ENCODE measurements at places on chromosomes 11 and 22. TPM values are rescaled to one million over a fixed set of nuclear protein-coding genes. Genes with fewer than 3 reads are reported as not detected.

- no peak for DNase-seq
Measured at GRCh38 chr11:103942646-103943045, 93.8 kb upstream of the DDI1 start.

- DNase-seq, result peak; percentile 35
Measured at GRCh38 chr11:69013009-69013951, at the start of gene MRGPRF. MRGPRF (minus strand) TSS chr11:69013246; CDS start chr11:69009901, 3,345 bp downstream.

- peak; percentile 8 for DNase-seq
Measured at GRCh38 chr22:34592123-34592740, 473.7 kb upstream of the ISX start.

The TENM4 gene
- 27.8 TPM for total RNA-seq

DNA sequence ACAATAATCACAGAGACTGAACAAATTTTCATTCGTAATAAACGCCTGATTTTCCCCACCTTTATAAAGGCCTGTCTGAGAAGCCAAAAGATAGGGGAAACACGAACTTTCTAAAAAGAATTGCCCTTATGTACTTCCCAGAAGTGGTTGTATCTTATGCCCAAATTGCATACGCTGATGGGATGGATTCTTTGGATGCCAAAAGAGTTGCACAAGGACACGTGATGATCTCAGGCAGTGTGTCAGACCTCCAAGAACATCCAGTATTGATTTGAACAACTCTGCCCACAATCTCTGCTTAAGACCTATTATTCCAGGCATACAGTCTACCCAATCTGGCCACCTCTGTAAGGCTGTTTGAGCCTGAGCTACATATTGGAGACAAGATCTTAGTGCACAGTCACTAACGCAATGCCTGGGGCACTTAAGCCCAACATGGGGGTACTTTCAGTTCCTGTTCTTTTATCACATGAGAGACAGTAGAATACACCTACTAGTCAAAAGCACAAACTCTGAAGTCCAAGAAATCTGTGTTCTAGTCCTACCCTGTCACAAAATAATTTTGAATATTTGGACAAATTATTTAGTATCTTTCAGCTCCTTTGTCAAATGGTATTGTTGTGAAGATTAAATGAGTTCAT lies 38.9 kb downstream of the OR10A6 start:
- DNase-seq, result peak; percentile 49

GRCh38 chr11:24375931-24376330 lies 120.9 kb upstream of the LUZP2 start:
- no peak for DNase-seq

GRCh38 chr22:41288245-41288946 lies 2.4 kb upstream of the RANGAP1 start:
- peak; percentile 68 for DNase-seq

The RAB36 gene
- 2.7 TPM for total RNA-seq

DNA sequence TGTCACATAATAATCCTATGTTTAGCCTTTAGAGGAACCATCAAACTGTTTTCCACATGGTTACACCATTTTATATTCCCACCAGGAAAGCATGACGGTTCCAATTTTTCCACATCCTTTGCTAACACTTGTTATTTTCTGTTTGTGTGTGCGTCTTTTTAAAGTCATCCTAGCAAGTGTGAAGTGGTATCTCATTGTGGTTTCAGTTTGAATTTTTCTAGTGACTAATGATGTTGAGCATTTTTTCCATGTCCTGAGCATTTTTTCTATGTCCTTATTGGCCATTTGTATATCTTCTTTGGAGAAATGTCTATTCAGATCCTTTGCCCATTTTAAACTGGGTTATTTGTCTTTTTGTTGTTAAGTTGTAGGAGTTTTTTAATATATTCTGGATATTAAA lies 53.7 kb upstream of the DEPDC7 start:
- peak; percentile 63 for DNase-seq

DNA sequence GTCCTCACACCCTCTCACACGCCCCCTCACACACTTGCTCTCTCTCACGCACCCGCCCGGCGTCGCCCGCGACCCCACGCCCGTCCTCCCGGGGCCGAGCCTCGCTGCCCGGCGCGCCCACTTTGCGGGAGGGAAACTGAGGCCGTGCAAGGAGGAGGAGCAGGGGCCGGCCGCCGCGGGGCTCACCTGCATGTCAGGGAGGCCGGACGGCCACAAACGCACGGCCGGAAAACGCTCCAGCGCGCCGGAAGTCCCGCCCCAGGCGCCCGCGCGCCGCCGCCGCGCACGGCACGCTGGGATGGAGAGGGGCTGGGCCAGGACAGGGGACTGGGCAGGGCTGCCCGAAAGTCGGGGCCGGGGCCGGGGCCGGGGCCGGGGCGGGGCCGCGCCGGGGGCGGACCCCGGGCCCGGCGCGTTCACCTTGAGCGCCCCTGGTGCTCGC lies at the start of gene CHID1:
CHID1 (minus strand) TSS at position 222 of the 442 bp plus-strand sequence. CDS start 5,994 bp downstream, outside the sequence.
- DNase-seq, result peak; percentile 77

DNA sequence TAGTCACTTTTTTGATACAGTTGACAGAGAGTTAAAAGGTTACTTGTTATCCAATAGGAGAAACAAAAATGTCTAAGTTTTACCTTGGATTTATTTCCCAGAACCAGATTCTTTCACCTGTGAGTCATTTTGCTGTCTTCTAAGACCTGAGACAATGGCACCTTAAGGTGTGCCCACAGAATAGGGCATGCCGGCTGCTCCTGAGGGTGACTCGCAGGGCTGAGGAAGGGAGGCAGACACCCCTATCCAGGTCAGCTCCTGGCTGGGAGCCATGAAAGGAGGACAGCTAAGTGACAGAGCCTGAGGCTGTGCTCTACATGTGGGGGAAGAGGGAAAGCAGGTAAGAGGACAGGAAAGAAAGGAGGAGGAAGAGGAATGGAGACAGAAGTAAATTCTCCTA lies 67.8 kb downstream of the RASSF10 start:
- DNase-seq, result no peak

DNA sequence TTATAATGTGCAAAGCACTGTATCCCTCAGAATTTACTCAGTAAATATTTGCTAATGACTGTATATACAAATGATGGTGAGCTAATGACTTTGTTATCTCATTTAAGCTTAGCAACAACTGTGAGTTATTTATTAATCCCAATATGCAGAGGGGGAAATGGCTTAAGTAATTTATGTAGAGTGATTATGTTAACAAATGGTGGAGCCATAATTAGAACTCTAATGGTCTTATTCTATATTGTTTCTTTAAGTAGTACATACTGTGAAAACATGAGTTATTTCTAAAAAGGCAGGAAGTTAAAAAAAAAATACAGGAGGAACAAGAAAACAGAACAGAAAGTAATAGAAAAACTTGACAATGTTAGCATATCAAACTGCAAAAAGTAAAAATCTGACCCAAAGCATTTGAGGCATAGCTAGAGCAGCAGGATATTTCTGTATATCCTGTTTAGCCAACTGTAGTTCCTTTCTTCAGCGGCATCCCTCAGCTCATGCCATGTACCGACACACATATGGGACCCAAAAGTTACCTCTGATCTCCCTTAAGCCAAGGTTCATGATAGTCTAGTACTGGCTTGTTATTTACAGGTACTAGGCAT lies 94.2 kb downstream of the FCHSD2 start:
- no peak for DNase-seq

All from RPMI7951 (cell line).